ENCODE measurements at places on chromosomes 5 and 9. TPM values are rescaled to one million over a fixed set of nuclear protein-coding genes. Genes with fewer than 3 reads are reported as not detected.

DNA sequence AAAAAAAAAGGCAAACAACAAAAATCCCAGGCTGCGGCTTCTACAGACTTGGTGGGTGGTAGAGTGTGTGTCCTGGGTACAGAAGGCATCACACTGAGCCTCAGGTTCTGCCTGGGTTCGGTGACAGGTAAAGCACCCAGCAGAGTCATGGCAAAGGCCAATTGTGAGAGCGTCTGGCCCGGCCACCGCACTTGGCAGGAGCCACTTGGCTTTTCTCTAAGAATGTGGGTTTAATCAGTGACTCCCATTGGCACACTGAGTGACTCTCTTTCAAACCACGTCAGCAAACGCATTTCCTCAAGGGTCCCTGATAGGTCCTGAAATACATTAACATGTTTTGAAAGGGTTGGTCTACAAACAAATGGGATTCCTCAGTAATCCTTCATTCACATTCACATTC, 17.0 kb downstream of the COL23A1 start:
- DNase-seq: no peak

- DNase-seq: no peak
Measured at GRCh38 chr9:124024107-124024506, 12.5 kb downstream of the LHX2 start.

- no peak for DNase-seq
Measured at GRCh38 chr5:139306628-139307379, 13.3 kb downstream of the MATR3 start.

DNA sequence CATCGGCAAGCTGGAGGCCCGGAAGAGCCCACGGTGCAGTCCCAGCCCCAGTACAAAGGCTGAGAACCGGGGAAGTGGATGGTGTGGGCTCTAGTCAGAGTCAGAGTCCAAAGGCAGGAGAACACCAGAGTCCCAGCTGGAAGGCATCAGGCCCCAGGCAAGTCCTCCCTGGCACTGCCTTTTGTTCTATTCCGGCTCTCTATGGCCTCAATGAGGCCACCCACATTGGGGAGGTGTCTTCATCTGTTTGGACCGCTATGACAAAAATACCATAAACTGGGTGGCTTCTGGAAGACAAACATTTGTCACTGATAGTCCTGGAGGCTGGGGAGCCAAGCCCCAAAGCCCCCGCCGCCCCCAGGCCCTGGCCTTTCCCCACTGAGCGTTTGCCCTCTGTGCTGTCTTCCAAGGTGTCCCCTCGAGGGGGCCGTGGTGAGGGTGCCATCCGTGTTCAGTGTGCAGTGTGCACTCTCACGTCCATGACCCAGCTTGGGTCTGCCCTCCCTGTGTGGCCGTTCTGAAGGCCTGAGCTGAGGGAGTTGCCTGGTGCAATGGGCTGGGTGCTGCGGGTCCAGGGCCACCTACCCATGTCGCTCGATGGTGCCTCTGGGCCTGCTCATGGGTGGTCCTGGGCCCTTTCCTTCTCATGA, 99.1 kb upstream of the PPP1R26 start:
- DNase-seq: no peak

- no peak for DNase-seq
Measured at GRCh38 chr9:133986061-133986460, 6.1 kb downstream of the VAV2 start.

DNA sequence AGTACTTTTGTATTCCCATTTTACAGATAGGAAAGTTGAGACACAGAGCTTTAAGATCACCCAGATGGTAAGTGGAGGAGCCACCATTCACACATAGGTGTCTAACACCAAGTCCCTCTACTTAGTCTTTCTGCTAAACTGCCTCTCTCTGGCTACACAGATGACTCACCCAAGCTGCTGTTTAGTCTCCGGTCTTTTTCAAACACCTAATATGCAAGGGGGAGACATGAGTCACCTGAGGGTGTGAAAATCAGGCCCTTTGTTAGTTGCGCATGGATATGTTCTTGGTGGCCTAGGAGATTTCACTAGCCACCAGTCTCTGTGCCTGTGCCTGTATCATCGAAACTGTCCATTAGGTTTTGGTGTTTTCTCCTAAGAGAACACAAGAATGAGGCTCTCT, 117.8 kb downstream of the MAST4 start:
- no peak for DNase-seq

DNA sequence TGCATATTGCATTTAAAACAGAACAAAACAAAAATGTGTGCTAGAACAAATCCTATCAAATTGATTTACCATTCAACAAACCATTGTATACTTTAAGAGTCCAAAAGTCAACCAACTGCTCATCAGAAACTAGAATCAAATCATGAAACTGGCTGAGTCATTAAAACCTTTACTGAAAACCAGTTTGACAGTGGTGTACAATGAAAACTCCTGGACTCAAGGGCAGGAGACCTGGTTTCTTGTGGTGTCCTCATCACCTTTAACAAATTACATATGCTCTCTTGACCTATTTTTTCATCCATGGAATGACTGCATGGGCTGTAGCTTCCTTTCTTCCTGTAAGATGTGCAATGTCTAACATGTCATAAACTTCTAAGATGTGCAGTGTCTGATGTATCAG, 315.3 kb upstream of the SLC30A5 start:
- no peak for DNase-seq

DNA sequence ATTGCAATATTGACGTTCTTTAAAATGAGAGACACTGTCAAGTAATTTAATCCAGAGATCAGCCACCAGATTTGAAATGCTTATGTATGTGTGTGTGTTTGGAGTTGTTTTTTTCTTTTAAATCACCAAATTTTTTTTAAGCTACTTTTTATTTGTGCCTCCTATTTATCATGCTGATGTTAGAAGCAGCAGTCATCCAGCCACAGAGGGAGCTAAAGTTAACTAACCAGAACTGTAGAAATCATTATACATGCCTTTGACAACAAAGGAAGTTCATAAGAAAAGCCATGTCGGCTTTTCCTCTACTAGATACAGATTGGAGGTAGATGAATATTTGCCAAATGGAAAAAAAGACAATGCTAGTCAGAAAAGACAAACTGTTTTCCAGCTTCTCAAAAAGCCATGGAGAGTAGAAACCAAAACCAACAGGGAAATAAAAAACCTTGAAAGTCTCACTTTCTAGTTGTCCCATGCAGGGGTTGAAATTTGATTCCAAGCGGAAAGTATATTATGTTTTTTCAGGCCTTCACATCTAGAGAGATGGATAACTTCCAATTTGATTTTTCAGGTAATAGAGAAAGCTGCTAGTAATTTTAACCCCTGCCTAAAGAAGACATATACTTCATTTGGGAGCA, 4.5 kb downstream of the PURA start:
- DNase-seq: no peak

DNA sequence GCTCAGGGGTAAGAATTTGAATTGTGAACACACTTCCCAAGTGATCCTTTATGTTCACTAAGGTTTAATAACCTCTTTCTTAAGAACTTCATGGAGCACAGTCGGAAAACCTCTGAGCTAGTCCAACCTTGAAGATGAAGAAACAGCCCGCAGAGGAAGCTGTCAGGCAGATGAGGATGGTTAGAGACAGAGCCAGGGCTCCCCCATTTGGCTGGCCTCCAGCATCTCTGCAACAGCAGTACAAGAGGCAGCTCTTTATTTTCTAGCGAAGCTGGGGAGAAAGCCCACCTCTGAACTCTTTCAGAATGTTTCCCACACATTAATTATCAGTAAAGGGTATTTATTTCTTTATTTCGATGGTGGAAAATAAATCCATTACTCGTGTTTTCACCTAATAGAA, 350.8 kb downstream of the DMRT2 start:
- no peak for DNase-seq

- no peak for DNase-seq
Measured at GRCh38 chr9:133665096-133665495, 28.9 kb downstream of the DBH start.

GRCh38 chr5:100643473-100643872, 108.3 kb downstream of the FAM174A start:
- no peak for DNase-seq

DNA sequence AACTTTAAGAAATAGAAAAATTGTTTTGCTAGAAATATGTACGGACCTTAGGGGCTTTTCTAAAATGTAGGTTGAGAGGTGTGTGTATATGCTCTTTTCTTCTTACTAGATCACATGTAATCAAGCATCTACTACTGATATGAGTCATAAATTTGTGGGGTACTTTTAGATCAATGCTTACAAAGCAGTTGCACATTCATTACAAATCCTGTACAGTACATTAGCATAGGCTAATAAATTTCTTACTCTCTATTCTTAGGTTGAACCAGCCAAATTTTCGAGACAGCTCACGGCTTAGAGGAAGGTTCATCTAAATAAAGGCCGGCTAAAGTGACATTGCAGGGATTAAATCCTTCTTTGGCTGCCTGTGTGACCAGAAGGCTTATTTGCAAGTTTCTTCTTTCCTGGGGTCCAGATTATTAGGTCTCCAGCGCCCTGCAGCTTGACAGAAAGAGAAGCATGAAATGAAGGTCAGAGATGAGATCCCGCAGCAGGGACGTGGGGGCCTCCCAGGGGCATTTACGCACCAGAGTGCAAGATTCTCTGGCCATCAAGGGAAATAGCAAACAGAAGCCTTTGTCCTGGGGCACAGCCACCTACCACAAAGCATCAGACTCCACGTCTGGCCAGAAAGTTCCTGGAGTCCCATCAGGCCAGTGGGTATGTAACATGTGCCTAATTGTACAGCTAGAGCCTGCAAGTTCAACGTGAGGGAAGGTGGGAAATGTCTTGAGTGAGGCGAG, 53.0 kb downstream of the NIM1K start:
- DNase-seq: no peak

GRCh38 chr5:113806250-113806649, 292.8 kb downstream of the YTHDC2 start:
- no peak for DNase-seq

DNA sequence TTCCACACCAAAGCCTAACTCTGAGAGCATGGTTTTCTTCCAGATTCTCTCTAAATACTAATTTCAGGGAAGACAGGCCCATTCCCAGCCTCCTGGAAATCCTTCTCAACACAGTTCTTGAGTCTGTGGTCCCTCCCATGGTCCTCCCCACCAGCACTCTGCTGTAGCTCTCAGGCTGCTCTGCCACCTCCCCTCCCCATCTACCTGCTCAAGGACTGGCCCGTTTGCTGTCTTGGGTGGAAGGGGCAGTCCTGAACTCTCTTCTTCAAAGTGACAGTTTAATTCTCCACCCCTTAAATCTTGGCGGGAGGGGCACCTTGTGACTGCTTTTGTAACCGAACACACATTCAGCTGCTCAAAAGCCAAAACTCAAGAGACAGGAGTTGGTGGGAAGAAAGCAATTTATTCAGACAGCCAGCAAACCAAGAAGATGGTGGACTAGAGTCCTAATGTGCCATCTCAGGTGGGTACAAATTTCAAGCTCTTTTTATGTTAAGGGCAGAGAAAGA, 7.6 kb upstream of the LCN15 start:
- DNase-seq: no peak

- DNase-seq: no peak
Measured at GRCh38 chr9:20065046-20065445, 276.2 kb upstream of the SLC24A2 start.

DNA sequence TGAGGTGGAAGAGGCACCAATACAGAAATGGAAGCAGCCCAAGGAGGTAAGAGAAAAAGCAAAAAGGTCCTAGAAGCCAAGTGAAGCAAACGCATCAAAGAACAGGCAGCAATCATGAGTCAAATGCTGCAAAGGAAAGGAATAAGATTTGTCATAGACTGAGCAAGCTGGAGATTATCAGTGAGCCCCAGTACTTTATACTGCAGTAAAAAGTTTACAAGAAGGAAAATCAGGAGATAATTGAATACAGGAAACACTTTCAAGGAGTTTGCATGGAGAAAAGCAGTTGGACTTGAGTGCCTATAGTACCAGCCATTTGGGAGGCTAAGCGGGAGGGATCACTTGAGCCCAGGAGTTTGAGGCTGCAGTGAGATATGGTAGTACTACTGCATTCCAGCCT, 7.2 kb upstream of the HAVCR1 start:
- no peak for DNase-seq

DNA sequence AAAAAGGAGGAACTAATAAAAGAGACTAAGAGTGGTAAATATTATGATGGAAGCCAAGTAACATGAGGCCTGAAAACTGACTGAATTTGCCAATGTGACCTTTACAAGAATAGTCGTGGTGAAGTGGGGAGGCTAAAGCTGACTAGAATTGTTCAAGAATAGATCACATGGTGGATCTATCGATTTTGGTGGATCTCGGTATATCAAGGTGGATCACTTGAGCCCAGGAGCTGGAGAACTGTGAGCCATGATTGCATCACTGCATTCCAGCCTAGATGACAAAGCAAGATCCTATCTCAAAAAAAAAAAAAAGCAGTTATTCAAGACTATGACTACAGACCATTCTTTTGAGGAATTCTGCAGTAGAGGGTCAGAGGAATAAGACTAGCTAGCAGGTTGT, 15.1 kb downstream of the ERMP1 start:
- DNase-seq: no peak

- no peak for DNase-seq
Measured at GRCh38 chr5:141880961-141881801, 3.0 kb upstream of the PCDH1 start.

DNA sequence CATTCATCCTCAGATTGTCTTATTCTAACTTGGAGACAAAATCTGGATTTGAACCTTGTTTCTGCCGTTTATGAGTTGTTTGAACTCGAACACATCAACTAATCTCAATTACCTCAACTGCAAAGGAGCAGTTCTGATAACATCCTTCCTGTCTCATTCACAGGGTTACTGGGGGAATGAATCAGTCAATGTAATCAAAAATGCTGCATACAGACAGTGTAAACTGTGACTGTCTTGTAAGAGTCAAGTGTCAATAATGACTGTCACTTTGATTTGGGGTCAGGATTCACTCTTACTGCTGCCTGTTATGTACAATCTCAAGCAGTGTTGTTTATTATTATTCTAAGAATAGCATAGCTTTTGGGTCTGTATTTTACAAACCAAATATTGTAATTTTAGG, 273.8 kb downstream of the DOCK8 start:
- DNase-seq: no peak

GRCh38 chr9:105393576-105394344, 54.1 kb upstream of the FSD1L start:
- no peak for DNase-seq

PCDHA1 gene
- not detected for total RNA-seq

OR1Q1 gene
- not detected for total RNA-seq

DNAJA1 gene
- total RNA-seq: 93.6 TPM

RIGI gene
- total RNA-seq: 3.0 TPM

GABRP gene
- total RNA-seq: not detected

NUTM2F gene
- total RNA-seq: not detected

UBAP2 gene
- total RNA-seq: 26.9 TPM

OBP2B gene
- total RNA-seq: not detected

IFNA21 gene
- not detected for total RNA-seq

Measured in colonic mucosa (tissue), 4 donors.